CD8-positive, alpha-beta T cell (primary cell): ENCODE measurements at places on chromosomes 6 and 20. TPM values are rescaled to one million over a fixed set of nuclear protein-coding genes. Genes with fewer than 3 reads are reported as not detected.

- no peak for DNase-seq
Measured at GRCh38 chr6:141131616-141132015, 1001.1 kb upstream of the GJE1 start.

DNA sequence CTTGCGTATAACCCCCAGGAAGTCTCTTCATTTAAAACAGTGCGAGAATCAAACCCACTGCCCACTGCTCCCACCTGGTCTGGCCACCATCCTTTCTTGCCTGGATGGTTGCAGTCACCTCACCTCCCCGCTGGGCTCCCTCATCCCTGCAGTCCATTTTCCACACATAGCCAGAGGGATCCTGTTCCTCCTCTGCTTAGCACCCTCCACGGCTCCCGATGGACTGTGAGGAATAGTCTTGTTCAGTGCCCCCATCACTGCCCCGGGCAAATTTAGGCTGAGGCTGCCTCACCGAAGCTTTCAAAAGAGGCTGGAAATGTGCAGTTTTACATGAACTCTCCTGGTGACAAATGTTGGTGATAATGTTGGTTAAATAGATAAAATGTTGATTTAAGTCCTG, 17.7 kb downstream of the KCNG1 start:
- DNase-seq, result no peak

GRCh38 chr20:32562495-32562911, 22.6 kb downstream of the NOL4L start:
- DNase-seq, result no peak

DNA sequence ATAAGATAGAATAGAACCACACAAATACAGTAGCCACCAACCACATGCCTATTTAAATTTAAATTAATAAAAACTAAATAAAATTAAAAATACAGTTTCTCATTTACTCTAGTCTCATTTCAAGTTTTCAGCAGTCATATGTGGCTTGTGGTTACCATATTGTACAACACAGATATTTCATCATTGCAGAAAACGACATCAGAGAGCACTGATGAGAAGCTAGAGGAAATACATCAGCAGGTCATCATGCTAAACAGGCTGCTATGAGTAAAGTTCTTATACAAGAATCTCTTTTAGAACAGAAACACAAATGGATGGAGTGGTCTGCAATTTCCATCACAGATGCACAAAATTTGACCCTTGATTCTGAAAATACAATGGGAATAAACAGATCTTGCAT, 36.6 kb downstream of the TBC1D32 start:
- no peak for DNase-seq

DNA sequence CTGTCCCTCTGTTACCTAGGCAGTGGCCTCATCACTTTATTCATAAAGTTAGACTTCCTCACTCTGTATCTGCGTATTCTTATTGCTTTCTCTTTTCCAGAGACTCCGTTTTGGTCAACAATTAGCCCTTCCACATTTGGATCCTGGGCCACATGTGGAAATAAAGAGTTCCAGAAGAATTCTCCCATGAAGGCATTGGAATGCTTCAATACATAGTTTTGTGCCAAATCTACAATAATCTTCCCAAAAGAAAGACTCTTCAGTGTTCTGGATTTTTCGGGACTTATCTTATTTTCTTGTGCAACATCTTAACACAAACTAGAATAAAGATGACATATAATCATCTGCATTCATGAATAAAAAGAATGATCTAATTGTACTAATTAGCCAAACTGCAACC, 187.7 kb upstream of the BMP2 start:
- no peak for DNase-seq

GRCh38 chr6:36697481-36697903, at the start of gene RAB44:
Gene RAB44, plus strand, starts transcription at chr6:36697826. Its CDS starts 6,410 bp downstream, at chr6:36704236.
- DNase-seq, result no peak

GRCh38 chr6:75344455-75344854, 59.9 kb upstream of the TMEM30A start:
- no peak for DNase-seq

DNA sequence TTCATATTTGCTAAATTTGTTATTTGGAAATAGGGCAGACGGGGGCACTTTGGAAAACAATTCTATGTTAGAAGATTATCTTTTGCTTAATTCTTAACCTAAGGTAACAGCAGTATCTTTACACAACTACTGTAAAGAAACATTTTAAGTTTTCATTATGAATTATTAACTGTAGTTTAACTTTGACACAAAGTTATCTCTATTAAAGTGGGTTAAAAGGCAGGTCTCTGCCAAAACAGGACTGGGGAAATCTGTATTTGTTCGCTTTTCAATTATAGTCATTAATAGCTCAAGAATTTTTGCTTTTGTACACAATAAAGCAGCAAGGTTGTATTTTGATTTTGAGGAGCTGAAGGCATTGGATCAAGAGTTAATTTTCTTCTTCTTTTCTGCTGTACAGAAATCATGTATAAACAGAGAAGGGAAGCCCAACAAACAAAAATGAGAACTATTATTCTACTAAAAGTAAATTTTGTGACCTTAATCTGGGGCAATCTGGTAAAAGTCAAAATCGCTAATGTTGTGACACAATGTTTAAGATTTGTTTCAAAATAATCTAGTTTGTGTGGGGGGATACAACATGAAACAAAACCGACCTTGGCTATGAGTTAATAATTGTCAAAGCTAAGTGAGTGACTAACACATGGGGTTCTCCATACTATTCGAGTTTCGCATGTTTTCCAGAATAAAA, 2.9 kb downstream of the STAU1 start:
- DNase-seq, result no peak

- no peak for DNase-seq
Measured at GRCh38 chr6:70380252-70380651, 33.1 kb upstream of the FAM135A start.

DNA sequence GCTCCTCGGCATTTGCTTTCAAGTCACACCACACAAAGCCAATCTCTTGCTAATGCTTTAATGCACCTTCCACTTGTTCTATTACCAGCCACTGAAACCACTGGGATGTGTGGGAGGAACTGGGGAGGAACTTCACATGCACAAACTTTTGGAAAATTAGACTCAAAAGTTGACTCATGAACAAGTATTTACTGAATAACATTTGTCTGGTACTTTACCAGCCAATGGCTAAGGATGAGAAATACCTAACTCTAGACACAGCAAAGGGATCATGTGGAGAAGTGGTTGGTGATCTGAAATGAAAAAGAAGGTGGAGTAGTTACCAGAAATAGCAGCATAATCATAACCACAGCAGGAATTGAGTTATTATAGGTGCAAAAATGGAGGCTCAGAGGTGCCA, 554.0 kb upstream of the NOX3 start:
- DNase-seq, result no peak

DNA sequence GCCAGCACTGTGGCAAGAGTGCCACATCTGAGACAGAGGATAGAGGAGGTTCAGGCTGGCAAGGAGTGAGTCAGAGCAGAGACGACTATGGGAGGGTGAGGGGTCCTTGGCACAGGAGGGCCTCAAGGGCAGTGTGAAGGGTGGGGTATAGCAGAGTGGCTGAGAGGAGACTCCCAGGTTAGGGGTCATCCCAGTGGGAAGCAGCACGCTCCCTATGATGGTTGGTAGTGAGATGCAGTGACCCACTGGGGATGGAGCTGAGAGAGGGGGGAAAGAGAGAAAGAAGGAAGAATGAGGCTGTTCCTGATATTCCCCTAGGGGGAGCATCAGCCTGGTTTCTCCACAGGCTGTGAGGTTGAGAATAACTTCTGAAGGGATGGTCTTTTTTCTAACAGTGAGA, 97.3 kb downstream of the INSM1 start:
- DNase-seq, result no peak

DNA sequence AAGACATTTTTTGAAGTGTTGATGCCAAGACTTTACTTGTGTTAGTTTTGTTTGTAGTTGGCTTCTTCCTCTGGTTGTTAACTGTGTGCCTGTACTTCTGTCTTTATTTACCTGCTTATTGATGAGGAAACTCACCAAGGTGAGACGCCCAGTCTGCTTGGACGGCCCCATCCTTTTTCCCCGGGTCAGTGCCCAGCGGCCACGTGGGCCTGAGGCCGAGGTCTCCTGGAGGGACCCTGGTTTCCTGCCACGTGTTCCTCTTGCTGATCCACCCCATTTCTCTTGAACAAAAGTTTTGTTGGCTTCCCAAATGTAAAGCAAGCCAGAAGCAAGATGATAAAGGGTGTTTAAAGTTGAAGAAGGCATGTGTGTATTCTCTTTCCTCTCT, 24.8 kb downstream of the DUSP22 start:
- DNase-seq, result no peak

DNA sequence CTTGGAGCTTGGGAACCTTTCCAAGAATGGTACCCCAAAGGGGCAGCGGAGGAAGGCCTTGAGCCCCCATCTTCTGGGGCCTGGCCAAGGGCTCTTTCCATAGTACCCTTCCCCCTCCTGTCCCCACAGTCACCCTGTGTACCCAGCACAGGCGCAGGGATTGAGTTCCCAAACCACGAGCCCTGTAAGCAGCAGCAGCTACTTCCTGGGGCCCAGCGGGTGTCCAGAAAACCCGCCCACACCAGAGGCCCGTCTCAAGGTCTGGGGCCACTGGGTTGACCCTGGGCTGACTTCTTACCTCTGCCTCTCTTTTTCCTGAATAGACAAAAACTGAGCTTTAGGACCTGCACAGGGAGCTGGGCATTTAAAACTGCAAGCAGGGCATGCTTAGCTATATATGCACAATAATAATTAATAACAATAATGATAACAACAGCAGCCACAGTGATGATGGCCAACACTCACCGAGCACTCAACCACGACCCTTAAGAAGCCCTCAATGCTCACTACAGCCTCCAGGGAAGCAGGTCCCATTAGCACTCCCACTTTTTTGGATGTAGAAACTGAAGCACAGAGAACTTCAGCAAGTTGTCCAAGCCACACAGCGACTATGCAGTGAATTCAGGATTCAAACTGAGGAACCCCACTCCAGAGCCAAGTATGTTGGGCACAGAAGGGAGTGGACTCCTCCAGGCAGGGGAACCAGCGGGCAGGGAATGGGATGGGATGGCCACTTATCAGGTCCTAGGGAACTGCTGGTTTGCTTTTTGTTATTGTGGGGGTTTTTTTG, 14.5 kb downstream of the NOL4L start:
- no peak for DNase-seq

GRCh38 chr6:75124983-75125382, 80.9 kb downstream of the COL12A1 start:
- DNase-seq, result no peak

DNA sequence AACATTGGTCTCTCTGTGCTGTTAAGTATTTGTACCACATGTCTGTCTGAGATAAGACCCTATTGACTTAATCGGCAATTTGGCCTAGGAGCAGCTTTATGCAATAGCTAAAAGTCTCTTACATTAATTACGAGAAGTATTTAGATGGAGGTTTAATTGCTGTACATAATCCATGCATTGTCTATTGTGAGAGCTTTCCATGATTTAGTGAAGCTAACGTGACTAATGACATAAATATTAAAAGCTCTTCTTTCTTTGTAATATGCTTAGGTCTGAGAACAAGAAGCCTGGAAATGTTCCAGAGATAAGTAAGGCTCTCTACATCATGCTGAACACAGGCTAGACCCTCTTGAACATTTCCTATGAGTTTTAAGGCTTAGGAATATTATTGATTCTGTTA, 32.7 kb upstream of the FAM83B start:
- no peak for DNase-seq

- no peak for DNase-seq
Measured at GRCh38 chr6:125392682-125393081, 90.9 kb upstream of the HDDC2 start.

GRCh38 chr6:45895569-45895968, 120.1 kb downstream of the CLIC5 start:
- no peak for DNase-seq

DNA sequence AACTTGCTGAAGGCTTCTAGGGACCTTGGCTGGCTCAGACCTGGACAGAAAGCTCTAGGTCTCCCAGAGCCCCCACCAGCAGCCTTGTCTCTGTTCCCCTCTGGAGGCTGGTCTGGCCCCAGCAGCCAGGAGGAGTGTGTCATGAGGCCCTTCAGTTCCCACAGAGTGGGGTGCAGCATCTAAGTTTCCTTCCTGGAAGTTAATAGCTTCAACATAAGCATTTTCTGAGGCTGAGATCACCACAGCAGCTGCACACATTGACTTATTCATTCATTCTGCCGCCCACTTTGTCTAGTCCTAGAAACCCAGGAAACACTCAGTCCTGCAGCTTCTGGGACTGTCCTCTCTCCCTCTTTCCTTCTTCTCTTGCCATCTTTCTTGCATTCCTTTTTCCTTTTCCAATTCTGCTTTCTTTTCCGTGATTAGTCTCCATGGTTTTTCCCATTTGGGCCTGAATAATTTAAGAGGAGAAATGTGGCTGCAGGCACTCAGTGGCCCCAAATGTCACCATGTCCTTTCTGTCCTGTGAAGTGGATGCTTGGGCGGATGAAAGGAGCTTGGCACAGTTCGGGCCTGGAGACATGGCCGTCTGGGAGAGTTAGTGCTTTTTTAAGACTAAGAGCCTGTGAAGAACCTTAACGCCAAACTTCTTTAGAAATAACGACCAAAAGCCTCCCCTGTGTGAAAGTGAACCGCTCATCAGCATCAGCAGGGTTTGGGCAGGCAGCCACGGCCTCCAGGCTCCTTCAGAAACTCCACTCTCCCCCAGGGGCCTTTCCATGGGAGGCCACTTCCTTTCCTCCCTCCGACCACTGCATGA, 31.0 kb upstream of the PCMTD2 start:
- DNase-seq, result no peak

Gene SENP6
- total RNA-seq, result 94.8 TPM

Gene POM121L2
- total RNA-seq, result not detected

Gene PLA2G7
- total RNA-seq, result not detected
